A673 (cell line): ENCODE measurements at places on chromosomes 4 and X. TPM values are rescaled to one million over a fixed set of nuclear protein-coding genes. Genes with fewer than 3 reads are reported as not detected.

The GATA1 gene
- not detected in 2 replicates for total RNA-seq

The F8A1 gene
- 25.0 and 25.2 TPM in 2 replicates for total RNA-seq

The P2RY8 gene
- not detected in 2 replicates for total RNA-seq

The EXOC1L gene
- total RNA-seq: not detected in 2 replicates

The GLRB gene
- total RNA-seq: 5.1 and 5.8 TPM in 2 replicates

The SMR3B gene
- total RNA-seq: 1.7 and 2.0 TPM in 2 replicates

The RAPGEF2 gene
- total RNA-seq: 31.9 and 36.8 TPM in 2 replicates

The RPGR gene
- total RNA-seq: 12.3 and 15.1 TPM in 2 replicates

The SPANXB1 gene
- total RNA-seq: not detected in 2 replicates

The BGN gene
- total RNA-seq: 51.8 and 90.9 TPM in 2 replicates

The TIGD2 gene
- 2.8 TPM in 2 replicates for total RNA-seq

The AFP gene
- total RNA-seq: not detected in 2 replicates

The AMER1 gene
- 3.4 and 4.3 TPM in 2 replicates for total RNA-seq

The FAM236C gene
- not detected in 2 replicates for total RNA-seq

The PNMA6F gene
- total RNA-seq: not detected in 2 replicates

The MAB21L2 gene
- not detected in 2 replicates for total RNA-seq

The TRIM60 gene
- not detected in 2 replicates for total RNA-seq
